Esophagus squamous epithelium (tissue), 5 donors: ENCODE measurements at places on chromosomes 1 and 21.

DNA sequence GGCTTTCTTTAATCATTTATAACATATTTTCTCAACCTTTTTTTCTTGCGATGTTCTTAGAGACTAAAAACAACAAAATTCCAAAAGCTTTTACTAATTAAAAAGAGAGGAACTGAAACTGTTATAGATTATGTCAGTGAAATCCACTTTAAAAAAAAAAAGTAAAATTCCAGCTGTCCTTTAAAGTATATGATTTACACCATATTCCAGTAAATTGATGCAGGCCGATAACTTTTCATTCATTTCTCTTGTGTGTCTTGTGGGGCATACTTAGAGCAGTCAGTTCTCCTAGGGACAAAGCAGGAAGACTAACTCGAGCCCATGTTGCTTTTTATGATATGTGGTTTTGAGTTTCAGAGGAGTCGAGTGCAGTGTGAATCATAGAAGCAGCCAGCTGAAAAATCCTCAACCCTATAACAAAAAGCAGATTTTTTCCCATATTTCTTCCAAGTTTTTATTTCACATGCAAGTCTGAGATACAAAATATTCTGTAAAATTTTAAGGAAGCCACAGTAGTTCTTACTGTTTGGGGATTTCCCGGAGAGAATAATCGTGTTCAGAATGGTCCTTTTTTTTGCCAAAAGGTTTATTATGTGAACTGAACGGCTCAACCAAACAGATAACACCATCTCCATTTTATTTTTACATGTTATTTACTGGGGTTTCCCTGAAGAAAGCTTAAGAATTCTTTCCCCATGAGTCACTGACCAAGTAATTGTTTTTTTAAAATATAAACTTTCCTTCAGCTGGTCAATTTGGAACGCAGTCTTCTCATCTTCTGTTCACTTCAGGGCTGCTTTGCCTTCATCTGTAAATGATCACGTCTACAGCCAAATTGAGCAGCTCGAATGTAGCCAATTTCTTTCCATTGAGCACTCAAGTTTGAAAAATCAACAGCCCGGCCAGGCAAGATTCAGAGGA is 77.0 kb upstream of the C1orf105 start:
- DNase-seq: no peak

DNA sequence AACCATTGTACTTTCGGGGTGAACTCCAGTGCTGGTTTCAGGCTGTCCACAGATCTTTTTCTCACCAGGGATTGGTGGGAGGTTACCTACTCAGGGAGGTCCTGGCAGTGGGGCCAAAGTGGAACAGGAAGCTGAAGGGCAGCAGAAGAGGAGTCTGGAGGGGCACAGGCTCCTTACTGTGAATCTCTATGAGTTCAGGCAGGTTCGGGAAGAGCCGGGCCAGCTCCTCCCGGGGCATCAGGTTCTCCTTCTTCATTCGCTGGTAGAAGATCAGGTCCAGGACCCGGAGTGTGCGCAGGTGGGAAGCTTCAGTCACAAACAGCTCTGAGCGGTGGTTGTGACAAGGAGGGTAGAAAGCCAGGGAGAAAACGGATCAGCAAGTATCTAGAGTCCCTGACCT is 26.7 kb downstream of the LRRC71 start:
- no peak for DNase-seq

DNA sequence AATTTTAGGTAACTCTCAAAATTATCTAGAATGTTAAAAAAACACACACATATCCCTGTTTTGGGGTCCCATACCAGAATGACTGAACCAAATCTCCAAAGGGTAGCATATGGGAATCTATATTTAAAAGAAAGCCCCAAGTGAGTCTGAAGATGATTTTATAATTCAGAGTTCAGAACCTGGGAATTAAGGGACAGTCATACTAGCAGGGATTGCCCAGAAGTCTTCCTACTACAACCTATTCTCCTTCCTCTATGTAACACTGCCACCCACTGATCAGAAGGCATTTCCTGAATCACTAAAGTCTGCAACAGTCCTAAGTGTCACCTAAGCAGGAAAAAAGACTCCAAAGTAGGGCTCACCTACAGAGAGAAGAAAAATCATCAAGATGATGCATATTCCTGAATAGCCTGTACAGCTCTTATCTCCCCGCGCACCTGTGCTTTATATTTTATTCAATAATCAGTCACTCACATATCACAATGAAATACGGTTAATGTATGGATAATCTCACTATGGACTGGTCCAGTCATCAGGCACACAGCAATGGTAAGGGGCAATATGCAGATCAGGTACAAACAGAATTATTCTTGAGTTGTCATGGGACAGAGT is 4.9 kb downstream of the RGS1 start:
- DNase-seq: no peak

GRCh38 chr1:86567878-86568277 is 21.0 kb downstream of the CLCA4 start:
- DNase-seq: no peak

- no peak for DNase-seq
These were observed 102.0 kb downstream of the CYYR1 start for GRCh38 chr21:26471099-26471471.

DNA sequence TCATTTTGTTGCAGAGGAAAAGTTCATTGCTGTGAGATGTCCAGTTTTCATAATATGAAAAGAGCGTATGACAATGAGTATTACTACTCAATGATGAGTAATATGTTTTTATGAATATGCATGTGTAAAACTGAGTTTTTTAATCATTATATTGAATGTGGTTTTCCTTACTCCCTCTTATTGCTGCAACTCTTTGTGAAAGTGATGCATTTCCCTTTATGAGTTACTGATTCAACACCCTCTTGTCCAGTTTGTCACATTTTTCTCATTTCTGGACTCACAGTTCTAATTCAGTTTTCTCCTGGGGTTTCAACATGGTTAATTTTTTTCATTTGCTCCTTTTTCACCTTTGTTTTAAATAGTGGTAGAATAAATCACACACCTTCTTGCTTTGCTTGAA is 35.2 kb upstream of the KCNJ15 start:
- DNase-seq: no peak

GRCh38 chr1:20356850-20357459 is 66.3 kb downstream of the VWA5B1 start:
- DNase-seq: no peak

GRCh38 chr1:45929257-45929687 is 125.9 kb downstream of the MAST2 start:
- DNase-seq: no peak

- DNase-seq: no peak
These were observed 22.8 kb downstream of the C2CD2 start for GRCh38 chr21:41931041-41931451.

DNA sequence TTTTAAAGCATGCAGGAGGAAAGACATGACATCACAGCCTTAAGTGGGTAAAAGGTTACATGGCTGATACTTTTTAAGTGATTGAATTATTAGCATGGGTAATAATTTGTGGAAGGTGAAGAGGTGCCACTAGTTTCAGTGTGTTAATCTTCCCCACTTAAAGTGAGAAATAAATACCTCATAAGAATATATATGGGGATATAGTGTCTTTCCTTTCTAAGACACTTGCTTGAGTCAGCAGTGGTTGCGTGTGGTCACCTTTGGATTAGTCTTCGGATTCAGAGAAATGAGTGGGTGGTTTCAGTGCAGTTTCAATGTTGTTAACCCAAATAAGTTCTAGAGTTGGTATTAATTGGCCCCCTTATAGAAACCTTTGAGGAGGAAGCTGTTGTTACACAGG is 94.1 kb downstream of the ADGRL2 start:
- no peak for DNase-seq

GRCh38 chr1:25522031-25522655 is 21.3 kb upstream of the LDLRAP1 start:
- no peak for DNase-seq

GRCh38 chr1:117339866-117340700 is 27.2 kb upstream of the MAN1A2 start:
- DNase-seq: no peak

- no peak for DNase-seq
These were observed 206.3 kb downstream of the PDE4B start for GRCh38 chr1:65998763-65999583.

DNA sequence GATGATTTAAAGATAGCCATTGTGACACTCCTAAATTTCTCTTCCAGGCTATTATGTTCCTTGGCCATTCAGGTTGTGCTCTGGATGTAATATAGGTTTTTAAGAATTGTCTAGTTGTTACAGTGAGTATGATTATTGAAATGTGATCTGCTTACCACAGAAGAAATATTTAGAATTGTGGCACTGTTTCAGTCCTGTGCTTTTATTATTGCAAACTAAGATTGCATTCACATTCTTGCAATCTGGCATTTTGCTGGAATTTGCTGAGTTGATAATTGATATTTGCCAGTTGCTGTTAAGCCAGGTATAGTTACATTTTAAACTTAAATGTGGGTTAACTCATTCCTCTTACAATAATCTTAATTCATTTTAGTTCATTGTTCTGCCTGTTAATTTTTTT is 22.3 kb downstream of the EXO1 start:
- no peak for DNase-seq

- DNase-seq: no peak
These were observed 53.5 kb upstream of the SLC22A15 start for GRCh38 chr1:115922801-115923200.

- DNase-seq: no peak
These were observed 90.0 kb downstream of the SELENOF start for GRCh38 chr1:86823821-86824500.

- no peak for DNase-seq
These were observed 1.6 kb upstream of the C1orf159 start for GRCh38 chr1:1117469-1117831.

GRCh38 chr21:33452362-33452761 is 27.4 kb downstream of the TMEM50B start:
- no peak for DNase-seq

- no peak for DNase-seq
These were observed 76.0 kb upstream of the POGK start for GRCh38 chr1:166763318-166763717.

GRCh38 chr1:201511941-201512539 is 5.1 kb upstream of the CSRP1 start:
- DNase-seq: no peak

- no peak for DNase-seq
These were observed 24.9 kb downstream of the SUSD4 start for GRCh38 chr1:223338811-223339746.

- DNase-seq: no peak
These were observed 134.3 kb upstream of the ZBTB40 start for GRCh38 chr1:22317231-22317919.

GRCh38 chr1:228511546-228512445 is 24.6 kb downstream of the RNF187 start:
- DNase-seq: no peak

DNA sequence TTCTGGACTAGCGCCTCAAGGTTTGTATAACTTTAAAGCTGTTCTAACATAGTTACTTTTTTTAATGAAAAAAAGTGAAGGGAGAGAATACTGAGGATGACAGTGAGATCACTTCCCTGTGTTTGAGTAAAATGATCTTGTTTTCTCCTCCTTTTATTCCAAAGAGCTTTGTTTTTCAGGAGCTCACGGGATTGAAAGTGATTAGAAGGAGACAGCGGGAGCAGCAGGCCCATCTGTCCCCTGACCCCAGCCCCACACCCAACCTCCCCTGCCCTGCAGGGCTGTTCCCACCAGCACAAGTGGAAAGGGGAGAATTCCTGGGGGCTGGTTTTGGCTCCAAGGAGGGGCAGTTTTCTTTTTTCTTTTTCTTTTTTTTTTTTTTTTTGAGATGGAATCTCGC is 2.1 kb upstream of the DNMT3L start:
- DNase-seq: no peak

GRCh38 chr1:246878551-246878950 is 53.2 kb downstream of the AHCTF1 start:
- DNase-seq: no peak

DNA sequence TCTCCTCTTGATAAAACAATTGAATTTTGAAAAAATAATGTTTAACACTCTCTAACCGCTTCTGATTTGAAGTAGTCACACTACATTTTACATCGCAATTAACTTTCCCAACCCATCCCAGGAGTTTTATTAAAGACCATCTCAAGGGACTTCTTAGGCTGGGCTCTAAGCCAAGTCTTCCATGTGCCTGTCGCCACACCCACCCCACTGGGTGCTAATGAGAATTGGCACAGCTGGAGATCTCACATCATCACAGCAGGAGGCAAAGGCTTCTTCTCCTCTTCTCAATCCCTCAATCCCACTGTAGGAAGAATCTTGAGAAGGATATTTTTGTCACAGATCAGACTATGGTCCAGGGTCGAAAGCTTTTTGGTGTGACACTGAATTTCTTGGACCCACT is 328.9 kb downstream of the NUF2 start:
- no peak for DNase-seq

DNA sequence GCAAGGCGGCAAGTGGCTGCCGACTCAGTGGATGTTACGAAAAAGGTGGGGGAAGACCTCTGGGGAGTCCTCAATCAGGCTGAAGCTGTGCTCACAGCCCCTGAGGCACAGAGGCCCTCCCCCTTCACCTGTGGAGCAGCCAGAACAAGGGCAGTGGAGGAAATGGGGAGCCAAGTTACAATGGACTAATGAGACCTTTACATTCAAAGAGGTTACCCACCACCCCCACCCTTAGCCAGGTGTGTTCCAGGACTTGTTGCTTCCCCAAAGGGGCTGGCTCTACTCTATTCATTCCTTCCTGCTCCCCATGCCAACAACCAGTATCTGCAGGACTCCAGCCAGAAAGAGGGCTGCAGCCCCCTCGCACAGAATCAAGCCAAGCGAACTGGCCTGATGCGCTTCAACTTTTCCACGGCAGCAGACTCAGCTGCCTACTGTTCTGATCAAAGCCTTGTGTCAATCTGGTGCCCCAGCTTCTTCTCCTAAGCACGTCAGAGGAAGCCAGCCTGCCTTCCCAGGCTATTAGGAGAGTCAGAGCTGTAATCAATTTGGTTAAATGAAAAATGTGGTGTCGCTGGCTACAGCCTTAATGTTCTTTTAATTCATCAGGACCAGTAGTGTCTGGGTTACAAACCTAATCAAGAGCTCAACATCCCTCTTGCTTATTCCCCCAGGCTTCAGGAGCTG is 1.8 kb upstream of the SYT2 start:
- DNase-seq: no peak
